GM04504 (cell line): ENCODE measurements at places on chromosomes 3 and 15.

DNA sequence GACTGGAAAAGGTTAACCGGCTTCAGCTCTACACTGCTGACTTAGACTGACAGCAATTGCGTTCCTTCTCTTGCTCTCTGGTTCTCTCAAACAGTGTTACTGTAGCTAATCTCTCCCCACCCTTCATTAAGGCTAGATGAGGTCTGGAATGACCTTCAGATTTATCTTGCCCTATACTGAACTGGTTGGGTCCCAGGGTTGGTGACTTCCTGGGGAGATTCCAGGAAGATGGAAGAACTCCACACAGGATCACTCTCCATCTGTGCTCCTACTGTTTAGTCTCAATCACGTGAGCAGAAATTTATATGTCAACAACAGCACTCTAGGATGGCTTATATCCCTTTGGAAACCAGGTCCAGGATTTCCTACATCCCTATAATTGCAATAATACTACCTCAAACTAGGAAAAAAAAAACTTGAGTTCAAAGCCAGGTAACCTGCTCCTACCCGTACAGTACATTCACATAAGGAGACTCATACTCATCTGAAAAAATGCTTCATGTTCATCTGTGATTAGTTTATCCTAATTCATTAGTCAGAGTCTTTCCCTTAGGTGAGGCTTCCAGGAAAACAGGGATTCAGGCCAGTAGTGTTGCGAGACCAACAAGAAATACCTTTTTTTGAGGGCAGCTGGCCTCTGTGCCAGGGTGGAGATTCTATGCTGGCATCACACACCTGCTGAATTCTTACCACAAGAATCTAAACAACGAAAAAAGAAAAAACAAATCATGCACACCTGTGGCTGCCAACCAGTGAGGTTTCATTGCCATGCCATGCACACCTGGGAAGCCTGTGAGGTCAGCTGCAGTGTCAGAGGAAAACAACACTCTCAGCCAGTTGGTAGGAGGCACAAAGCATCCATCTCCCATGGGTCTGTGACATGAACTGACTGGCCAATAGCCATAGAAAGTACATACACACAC, 297.3 kb downstream of the MECOM start:
- no peak for DNase-seq

- no peak for DNase-seq
Observed at GRCh38 chr15:26095710-26096330, 232.7 kb upstream of the ATP10A start.

- no peak for DNase-seq
Observed at GRCh38 chr3:17798000-17798399, 55.6 kb upstream of the TBC1D5 start.

DNA sequence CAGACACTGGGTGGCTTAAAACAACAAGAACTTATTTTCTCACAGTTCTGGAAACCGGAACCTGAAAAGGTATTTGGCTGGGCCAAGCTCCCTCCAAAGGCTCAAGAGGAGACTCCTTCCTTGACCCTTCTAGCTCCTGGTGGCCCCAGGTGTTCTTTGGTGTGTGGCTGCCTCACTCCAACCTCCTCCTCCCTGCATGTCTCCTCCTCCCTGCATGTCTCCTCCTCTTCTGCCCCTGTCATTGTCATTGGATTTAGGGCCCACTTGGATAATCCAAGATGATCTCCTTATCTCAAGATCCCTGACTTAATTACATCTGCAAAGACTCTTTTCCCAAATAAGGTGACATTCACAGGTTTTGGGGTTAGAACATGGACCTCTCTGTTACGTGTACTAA, 69.8 kb upstream of the MFGE8 start:
- DNase-seq: no peak

GRCh38 chr3:77655396-77655795, 615.5 kb downstream of the ROBO2 start:
- DNase-seq: no peak

DNA sequence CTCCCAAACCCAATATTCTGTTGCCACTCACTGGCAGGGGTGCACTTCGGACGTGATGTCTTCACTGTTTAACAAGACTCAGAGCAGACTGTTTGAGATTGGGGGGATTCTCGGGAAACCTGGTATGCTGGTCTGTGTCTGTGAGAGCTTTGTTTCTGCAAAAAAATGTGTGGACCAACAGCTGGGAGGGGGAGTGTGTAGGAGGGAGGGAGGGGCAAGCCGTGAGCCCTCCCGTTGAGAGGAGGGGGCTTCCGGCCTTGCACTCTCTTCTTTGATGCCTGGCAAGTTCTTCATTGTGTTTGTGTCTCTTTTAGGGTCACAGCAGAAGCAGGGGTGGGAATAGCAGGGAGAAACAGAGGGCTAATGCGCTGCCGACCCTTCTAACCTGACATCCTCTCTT, 74.9 kb upstream of the NDN start:
- no peak for DNase-seq

- no peak for DNase-seq
Observed at GRCh38 chr3:179697736-179698332, 45.0 kb downstream of the USP13 start.

DNA sequence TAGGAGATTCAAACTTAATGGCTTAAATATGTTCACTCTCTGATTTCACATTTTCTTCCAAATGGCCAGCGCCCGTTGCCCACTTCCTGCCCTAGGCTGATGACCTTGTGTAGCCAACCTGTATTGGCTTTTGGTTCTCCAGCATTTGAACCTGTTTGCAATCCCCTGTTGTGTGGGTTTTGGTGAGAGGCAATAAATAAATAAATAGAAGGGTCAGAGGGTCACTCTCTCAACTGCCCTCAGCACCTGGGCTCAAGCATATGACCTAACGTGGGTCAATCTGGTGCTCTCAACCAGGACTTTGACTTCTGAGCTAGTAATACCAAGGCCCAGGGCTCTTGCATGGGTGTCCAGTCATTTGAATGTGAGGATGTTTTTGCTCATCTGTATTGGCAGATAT, 1.8 kb upstream of the SRP14 start:
- no peak for DNase-seq

DNA sequence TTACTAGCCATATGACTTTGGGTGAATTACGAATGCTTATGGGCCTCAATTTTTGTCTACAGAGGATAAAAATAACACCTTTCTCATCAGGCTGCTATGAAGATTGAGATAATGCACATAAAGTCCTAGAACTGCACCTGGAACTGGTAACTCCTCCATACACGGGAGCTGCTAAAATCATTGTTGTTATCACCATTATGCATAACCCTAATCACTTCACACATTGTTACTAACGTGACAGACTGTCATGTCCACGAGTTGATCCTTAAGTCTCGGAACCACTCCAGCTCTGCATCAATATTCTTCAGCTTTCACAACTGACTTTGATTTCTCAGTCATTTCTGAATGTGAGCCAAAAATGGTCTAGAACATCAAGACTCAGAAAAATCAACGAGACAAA, 64.1 kb downstream of the RFTN1 start:
- no peak for DNase-seq

DNA sequence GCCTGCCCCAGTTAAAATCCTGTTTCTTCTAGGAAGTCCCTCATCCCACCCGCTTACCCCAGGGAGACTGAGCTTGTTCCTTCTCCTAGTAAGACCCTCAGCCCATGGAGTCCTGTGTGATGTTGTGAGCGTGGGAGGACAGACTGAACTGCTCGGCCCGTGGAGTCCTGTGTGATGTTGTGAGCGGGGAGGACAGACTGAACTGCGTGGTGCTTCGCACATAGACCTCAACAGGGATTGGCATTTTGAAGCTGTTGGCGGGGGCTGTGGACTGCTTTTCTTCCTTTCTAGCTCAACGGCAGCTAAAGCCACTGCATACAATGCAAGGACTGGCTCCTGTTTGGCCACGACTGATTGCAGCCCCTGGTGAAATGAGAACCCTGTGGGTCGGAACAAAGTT, 1.6 kb upstream of the SPTBN5 start:
- no peak for DNase-seq

- no peak for DNase-seq
Observed at GRCh38 chr3:4396006-4396405, 71.1 kb downstream of the SUMF1 start.

DNA sequence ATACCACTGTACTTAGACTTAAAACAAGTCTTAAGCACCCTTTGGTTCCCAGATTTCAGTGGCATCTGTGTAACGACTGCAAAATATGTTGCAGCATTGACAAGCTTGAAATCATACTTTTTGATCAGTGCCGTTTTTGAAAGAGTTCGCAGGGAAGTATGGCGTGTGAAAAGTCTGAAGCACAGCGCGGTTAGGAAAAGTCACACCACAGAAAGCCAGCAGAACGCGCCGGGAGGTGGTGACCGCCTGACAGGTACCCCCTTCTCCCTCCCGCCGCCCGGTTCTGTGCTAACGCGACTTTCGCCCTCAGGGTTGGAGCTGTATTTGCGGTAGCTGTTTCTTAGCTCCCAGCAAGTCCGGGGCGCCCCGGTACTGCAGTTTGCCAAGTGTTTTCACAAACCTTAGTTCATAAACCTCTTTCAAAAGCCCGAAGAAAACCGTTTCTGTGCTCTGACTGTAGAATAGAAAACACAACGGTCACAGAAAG, 481 bp upstream of the CRYBG3 start:
- no peak for DNase-seq

DNA sequence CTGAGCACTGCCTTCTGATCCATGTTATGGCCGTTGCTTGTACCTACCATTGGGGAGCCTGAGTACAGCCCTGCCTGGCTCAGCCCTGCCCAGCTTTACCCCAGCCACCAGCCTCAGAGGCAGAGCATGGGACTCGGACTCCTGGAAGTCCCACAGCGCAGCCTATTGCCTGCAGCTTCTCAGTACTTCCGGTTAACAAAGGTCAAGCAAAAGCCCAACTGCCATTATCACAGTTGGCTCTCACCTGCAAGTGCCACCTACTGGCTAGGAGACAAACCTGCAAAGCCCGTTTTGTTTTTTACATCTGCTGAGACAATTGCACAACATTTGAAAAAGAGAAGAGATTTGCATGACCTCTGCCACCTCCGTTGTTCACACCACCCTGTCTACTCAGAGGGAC, 1081.7 kb downstream of the NAALADL2 start:
- DNase-seq: no peak

DNA sequence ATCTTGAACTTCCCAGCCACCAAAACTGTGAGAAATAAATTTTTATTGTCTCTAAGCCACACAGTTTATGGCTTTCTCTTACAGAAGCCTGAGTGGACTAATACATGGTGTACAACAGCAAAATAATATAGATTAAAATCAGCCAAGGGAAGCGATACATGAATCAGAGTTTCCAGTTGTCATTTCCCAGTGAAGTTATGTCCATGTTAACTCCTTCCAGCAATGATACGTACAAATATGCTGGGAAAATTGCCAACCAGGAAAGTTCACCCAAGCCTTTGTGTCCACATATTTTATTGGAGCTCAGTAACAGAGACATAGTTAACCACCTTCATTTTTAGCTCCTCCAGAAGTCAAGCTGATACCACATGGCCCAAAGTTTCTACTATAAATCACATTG, 280.9 kb upstream of the KCNMB2 start:
- peak; percentile 45 for DNase-seq

DNA sequence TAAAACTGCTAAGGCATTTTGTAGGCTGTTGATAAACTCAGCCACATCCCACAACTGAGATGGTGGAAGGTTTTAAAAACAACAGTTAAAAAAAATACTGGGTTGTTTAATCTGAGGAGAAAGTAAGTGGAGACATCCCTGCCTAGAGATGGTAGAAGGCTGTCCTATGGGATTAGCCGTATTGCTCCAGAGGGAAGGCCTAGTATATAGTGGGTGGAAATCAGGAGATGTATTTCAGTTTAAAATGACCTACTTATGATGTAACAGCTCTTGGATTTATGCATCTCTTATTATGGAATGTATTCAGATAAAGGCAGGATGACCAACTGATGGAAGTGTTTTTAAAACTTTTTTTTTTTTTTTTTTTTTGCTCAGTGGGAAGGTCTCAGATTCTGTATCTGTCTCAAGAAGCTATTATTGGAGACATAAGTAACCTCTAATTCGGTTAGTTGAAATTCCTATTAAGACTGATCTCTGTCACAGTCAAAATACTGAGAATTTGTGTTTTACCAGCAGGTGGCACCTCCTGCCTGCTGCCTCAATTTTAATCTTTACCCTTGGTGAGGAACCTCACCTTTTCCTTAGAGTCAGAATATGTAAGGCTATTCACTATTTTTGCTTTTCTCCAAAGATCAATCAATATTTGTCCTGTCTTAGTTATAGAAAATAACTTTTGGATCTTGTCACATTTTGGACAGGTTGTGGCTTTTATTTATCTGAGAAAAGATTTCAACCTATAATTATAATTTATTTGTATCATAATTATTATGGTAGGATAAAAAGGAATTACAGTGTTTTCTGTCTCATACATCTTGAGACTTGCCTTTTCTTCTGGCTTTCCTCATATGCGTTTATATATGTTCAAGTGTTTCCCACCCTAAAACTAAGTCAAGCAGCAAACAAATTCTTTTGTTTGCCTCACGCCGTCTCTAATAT, 63.0 kb downstream of the VPS8 start:
- peak; percentile 4 for DNase-seq

- no peak for DNase-seq
Observed at GRCh38 chr15:77985931-77986480, 91.5 kb downstream of the TBC1D2B start.

GRCh38 chr15:42068601-42069000, 25.8 kb downstream of the PLA2G4D start:
- no peak for DNase-seq

GRCh38 chr3:31178467-31178866, 284.0 kb upstream of the GADL1 start:
- DNase-seq: no peak

DNA sequence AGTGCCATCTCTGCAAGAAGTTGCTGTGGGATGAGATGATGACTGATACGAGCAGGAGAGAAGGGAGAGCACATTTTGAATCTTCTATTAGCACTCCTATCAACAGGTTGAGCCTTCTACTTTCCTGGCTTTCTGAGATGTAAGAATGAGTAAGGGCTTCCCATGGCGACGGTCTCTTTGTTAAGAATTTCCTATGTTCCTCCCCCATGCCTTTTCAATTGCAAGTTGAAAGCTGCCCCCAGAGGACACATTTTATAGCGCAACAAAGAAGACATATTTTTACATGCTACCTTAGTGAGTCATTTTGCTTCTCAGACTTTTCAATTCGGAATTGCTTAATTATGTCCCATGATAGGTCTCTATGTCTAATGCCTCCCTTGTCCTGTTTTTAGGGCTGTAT, 71.3 kb upstream of the LRTM1 start:
- DNase-seq: peak; percentile 80

DNA sequence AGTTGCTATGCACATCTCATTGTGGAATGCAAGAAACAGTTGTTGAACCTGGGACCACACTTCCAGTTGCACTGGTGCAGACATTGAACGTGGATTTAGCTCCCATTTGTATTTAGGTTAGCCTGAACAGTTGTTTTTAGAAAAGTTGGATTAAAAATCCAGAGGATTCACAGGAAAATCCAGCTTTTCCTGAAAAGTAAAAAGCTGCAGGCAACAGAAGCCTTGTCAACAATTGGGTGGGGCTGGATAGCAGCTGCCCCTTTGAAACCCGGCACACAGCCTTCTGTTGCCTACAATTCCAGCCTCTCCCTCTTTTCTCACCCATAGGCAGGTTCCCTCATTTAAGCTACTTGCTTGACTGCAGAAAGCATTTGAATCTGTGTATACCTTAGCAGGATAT, 165.3 kb upstream of the TBL1XR1 start:
- no peak for DNase-seq
